ENCODE measurements at places on chromosomes 2 and 18.

GRCh38 chr18:44507729-44508325 is 172.9 kb upstream of the SETBP1 start:
- no peak for DNase-seq

DNA sequence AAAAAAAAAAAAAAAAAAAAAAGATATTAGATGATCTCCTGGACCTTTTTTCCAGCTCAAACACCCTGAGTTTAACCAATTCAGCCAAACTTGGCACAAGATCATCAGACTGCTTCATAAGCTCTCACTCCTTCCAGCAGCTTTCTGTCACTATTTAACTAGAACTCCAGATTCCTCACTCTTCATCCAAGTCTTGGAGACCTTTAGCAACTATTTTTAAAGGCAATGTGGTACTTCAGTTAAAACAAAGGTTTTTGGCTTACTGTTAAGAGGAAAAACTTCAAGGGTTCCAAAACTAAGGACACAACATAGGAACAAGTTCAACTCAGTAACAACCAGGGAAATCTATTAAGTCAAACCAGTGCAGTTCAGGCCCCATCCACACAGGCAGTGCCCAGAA is 23.2 kb downstream of the LAMA1 start:
- no peak for DNase-seq

DNA sequence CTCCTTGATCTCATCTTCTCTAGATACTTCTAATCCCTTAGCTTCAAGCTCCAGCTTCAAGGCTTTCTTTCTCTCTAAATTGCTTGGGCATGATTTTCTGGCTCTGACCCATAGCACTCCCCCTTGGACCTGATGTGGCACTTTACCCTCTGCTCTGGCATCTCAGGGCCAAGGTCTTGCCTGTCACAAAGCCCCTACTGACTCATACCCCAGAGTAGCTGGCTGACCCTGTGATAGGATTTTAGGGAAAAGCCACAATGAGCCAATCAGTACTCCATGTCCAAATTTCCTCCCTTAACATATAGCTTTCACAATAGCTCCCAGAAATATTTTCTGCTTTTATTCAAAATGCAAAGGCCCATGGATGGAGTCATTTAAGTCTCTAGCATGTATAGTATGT is 488.7 kb upstream of the SPRED2 start:
- no peak for DNase-seq

DNA sequence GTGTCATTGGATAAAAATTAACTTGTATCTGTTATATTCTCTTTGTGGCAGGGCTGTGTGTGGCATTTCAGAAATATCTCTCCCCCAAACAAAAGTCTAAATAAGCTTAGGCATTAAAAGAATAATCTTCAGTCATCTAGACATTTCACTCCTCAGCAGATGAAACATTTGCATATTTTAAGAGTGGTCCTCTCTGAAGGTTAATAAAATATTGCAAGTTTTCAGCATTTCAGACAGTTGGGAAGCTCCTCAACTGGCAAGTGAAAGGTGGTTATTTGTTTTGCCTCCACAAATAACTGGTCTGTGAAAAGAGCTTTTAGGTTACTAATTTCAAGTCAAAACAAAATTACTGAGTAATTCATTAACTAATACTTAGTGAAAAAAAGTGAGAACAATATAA is 462.6 kb downstream of the EPHA4 start:
- no peak for DNase-seq

- no peak for DNase-seq
Measured at GRCh38 chr18:72119082-72119481, 425.1 kb downstream of the CBLN2 start.

DNA sequence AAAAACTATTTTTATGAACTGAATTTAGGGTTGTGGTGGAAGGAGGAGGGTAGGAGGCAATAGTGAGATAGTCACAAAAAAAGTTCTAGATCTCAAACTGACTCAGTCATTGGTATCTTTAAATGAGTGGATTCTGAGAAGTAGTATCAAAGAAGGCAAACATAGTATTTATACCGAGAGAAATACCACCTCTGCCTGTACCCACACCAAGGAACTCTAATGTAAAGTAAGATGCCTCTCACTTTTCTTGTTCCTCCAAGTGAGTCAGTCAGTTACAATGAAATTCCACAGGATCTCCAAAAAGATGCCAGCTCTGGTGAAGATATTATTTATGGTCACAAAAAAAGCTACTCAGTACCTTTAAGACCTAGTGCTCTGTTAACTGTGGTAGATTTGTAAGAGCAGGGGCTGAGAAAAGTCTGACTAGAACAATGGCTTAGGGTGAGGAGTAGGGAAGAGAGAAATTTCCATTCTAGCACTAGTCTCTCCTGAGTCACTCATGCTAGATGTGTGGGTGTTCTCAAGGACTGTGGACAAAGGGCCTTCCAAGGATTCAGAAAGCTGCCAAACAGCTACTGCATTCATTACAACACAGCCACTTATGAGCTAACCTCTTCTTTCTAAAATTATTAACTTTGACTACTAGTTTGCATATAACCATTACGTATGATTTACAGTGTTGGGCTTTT is 36.3 kb downstream of the YWHAQ start:
- peak; percentile 80 for DNase-seq
